Activated CD4-positive, alpha-beta T cell treated with anti-CD3 and anti-CD28 coated beads, Interleukin-2, amount 10 ng/mL, durations not matched to agents 7 days and 5 days (primary cell): ENCODE measurements at places on chromosomes 5 and 9. TPM values are rescaled to one million over a fixed set of nuclear protein-coding genes. Genes with fewer than 3 reads are reported as not detected.

GRCh38 chr9:80078826-80079225 lies 507.1 kb downstream of the TLE4 start:
- DNase-seq: no peak

- no peak for DNase-seq
Observed at GRCh38 chr5:176819476-176819875, 9.1 kb downstream of the UNC5A start.

DNA sequence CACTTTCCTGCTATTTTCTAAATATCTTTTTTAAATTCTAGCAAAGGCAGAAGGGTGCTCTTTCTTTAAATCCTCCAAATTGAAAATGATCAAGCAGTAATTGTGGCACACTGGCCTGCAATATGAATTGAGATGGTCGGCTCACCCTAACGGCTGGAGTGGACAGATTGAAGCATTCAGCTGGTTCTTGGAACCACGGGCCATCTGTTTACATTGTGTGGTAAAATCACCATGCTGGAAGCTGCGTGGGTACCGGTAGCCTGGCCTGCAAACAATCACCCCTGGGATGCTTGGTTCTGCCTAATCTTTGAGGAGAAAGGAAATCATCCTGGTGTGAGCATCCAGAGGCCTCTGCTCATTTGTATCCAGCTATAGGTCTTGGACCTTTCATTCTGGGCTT lies 289.3 kb downstream of the ZNF608 start:
- no peak for DNase-seq

GRCh38 chr9:90616806-90617205 lies 25.8 kb downstream of the DIRAS2 start:
- DNase-seq: no peak

DNA sequence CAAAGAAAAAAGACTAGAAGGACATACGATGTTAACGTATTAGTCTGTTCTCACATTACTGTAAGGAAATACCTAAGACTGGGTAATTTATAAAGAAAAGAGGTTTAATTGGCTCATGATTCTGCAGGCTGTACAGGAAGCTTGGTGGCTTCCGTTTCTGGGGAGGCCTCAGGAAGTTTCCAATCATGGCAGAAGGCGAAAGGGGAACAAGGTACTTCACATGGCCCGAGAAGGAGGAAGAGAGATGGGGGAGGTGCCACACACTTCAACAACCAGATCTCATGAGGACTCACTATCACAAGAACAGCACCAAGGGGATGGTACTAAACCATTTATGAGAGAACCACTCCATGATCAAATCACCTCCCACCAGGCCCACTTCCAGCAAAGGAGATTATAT lies 110.1 kb downstream of the CARTPT start:
- DNase-seq: no peak

DNA sequence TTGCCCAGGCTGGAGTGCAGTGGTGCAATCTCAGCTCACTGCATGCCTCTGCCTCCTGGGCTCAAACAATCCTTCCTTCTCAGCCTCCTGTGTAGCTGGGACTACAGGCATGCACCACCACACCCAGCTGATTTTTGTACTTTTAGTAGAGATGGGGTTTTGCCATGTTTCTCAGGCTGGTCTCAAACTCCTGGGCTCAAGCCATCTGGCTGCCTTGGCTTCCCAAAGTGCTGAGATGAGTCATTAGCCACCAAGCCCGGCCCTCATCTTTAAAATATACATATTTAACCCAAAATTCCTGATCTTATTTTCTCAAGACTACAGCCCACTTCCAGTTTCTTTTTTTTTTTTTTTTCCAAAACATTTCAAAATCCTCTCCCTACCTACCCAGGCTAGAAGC lies 31.7 kb upstream of the MINAR2 start:
- no peak for DNase-seq

GRCh38 chr9:132154863-132155567 lies 6.8 kb upstream of the NTNG2 start:
- no peak for DNase-seq

DNA sequence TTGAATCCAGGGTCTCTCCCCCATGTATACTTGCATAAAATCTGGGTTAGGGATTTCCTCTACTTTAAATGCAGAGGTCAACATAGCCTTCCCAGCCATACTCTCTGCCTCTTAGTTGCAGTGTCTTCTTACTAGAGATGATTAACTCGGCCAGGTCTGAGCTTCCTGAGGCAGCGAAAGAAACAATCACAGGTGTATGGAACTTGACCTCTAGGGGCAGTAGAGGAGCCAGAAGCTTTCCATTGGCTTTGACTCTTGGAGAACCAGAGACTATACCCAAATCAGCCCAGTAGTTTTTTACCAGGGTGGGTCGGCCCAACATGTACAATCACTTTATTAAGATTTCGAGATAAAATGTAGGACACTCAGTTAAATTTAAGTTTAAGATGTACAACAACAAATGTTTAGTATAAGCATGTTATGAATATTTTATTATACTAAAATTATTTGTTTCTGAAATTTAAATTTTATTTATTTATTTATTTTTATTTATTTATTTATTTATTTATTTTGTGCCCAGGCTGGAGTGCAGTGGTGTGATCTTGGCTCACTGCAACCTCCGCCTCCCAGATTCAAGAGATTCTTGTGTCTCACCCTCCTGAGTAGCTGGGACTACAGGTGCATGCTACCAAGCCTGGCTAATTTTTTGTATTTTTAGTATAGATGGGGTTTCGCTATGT lies 48.0 kb upstream of the DMRT3 start:
- DNase-seq: peak; percentile 11

DNA sequence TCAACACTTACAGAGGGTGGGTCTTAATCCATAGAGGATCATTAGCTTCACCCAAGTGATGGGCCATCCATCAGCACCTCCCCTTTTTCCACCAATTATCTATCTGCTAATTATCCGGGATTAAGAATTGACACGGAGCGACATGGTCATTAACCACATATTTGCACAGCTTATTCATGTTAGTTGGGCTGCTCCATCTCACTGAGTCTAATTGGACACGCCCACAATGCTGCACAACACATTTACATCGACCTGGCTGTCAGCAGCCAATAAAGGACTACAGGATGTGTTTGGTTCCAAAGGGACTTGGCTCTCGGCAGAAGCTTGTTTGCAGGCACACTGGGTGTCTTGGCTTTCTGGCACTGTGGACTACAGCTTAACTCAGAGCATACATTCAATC lies 21.6 kb downstream of the FOXE1 start:
- no peak for DNase-seq

DNA sequence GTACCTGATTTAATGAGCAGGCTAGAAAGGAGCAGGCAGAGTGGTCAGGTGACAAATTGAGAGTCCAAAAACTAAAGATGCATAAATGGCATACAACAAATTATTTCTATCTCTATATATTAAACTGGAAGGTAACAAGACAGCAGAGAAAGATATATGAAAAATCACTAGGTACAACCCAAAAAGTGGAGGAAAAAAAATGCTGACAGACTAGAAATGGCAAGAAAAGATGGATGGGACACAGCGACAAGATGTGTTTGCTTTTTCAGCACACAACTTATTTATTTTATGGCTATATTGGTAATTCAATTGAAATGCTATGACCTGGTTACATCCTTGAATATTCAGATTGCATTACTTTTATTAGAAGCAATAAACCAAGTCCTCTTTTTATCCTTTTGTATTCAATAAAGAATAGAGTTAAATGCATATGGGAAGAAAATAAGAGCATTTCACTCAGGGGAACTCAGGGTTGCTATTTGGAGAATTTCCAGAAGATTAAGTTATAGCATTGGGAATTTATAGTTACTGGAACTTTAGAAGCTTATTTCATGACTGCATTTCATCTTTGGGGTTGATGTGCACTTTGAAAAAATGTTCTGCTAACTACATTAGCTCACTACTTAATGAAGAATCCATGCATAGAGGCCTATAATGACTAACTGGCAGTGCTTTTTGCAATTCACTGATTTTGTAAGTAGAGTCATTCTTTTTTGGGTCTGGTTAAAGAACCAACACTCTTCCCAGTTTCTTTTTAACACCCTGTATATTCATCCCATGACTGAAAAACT lies 566.6 kb upstream of the TUSC1 start:
- no peak for DNase-seq

GRCh38 chr5:78331523-78332080 lies 28.8 kb upstream of the SCAMP1 start:
- no peak for DNase-seq

- DNase-seq: no peak
Observed at GRCh38 chr9:130118841-130119518, 53.2 kb upstream of the NCS1 start.

GRCh38 chr5:74762599-74762998 lies 4.3 kb downstream of the GFM2 start:
- DNase-seq: no peak

DNA sequence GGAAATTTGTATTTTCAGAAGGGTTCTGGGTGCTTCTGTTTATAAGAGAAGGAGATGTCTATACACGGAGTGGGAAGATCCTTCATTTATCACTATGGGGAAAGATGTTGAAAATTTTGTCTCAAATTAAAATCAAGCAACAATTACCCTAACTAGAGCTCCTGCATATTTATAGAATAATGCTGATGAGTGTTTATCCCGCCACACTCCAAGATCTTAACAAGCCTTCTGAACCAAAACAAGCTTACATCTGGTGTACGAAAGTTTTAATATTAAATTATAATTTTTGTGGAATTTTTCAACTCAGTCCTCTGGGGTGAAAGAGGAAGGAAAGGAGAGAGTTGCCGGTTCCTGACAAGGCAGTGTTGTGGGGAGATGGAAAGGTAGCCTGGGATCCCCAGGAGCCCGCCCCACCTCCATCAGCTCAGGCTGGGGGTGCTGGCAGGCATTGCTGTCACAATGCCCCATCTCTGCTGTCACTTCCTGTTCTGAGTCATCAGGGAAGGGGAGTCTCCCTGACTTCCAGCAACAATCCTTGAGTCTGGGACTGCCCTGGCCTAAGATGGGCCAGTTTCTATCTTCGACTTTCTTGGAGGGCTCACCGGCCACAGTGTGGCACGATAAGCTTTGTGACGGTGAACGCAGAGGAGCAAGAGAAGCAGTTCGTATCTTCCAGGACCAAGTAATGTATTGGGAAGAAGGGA lies 64.5 kb downstream of the ERAP1 start:
- no peak for DNase-seq

- DNase-seq: no peak
Observed at GRCh38 chr5:33848554-33848953, 43.2 kb downstream of the ADAMTS12 start.

GRCh38 chr5:66519626-66520025 lies 76.6 kb upstream of the MAST4 start:
- no peak for DNase-seq

DNA sequence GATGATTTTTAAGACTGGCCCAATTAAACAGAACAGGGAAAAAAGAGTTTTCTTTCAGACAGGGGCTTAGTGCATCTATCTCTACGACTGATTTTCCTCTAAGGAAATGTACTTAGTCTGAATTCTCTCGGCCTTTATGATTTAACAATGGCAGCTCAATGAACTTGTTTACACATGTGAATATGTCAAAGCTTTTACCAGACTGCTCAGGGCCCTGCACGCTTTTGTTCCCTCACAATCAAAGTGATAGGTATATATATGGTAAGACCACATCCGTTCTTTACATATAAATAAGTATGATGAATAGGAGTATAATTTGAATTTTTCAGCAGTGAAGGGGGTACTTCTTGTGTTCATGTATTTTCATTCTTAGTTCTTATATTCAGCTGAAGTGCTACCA lies 27.6 kb downstream of the LEAP2 start:
- DNase-seq: no peak

GRCh38 chr5:160685695-160686094 lies 166.3 kb downstream of the ATP10B start:
- DNase-seq: no peak

DNA sequence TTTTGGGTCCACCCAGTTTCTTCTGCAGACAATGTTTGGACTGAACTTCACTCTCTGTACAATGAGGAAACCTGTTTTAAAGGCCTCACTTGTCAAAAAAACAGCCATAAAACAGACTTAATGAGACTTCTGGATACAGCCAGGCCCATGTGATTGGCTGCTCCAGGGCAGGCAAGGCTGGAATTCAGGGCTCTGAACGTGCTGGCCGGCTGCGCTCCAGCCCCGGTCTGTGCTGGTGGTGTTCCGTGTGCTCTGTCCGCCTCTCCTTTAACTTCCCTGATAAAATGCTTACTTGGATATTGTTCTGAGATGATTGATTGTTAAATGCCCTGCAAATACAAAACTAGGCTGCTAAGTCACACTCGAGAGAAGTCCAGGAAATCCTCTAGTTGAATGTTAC lies 131.2 kb upstream of the KLF4 start:
- no peak for DNase-seq

DNA sequence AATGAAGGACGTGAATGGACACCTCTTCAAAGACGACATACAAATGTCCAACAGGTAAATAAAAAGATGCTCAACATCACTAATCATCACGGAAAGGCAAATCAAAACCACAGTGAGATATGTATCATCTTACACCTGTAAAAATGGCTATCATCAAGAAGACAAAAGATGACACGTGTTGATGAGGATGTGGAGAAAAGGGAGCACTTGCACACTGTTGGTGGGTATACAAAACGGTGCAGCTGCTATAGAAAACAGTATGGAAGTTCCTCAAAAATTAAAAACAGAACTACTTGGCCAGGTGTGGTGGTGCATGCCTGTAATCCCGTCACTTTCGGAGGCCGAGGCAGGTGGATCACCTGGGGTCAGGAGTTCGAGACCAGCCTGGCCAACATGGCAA lies 47.9 kb downstream of the STK10 start:
- no peak for DNase-seq

GRCh38 chr9:105289305-105289704 lies 44.9 kb downstream of the SLC44A1 start:
- no peak for DNase-seq

DNA sequence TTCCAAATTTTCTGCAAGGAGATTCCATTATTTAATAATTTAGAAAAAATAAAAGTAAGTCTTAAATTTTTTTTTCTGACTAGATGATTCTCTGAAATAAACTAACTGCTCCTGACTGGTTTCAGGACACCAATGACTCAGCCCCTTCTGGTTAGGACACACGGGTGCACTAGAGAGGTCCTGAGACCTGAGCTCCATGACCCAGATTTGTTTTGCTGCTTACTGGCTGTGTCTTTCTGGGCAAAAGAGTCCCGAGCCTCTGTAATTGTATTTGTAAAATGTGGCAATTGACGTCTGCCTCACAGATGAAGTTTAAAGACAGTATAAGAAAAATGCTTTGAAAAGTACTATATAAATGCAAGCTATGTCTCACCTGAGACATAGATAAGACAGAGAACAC lies 89.1 kb downstream of the SLC24A2 start:
- no peak for DNase-seq

The IFNA21 gene
- not detected for total RNA-seq

The ANKRA2 gene
- total RNA-seq: 19.3 TPM

The WHRN gene
- total RNA-seq: 1.2 TPM

The C5orf58 gene
- total RNA-seq: not detected

The AQP3 gene
- total RNA-seq: 194 TPM

The AFAP1L1 gene
- not detected for total RNA-seq

The NFIL3 gene
- total RNA-seq: 31.5 TPM

The POU5F2 gene
- 1.1 TPM for total RNA-seq

The FAM163B gene
- not detected for total RNA-seq

The IFNA7 gene
- not detected for total RNA-seq
